Forelimb muscle (tissue), 1 donor: ENCODE measurements at places on chromosomes 3 and 15. TPM values are rescaled to one million over a fixed set of nuclear protein-coding genes. Genes with fewer than 3 reads are reported as not detected.

DNA sequence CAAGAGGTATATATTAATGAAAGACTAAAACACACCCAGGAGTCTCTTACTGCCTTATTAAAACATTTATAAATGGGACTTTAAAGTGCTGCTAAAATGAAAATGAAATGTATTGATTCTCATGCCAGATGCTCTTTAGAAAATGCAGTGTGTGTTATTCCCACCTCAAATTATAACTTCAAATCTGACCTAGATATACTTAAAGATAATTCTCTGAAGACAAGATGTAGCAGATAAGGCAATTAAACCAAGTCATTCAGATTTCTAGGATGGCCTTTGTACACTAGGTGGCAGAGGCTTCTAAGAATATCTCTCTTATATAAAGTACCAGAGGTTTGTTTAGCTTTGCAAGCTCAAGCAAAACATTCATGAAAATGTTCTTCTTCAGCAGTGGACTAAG is 26.9 kb upstream of the GOLGA8B start:
- no peak for DNase-seq

PLXNB1 gene
- polyA plus RNA-seq, result 17.3 TPM

SNX1 gene
- 50.7 TPM for polyA plus RNA-seq

CFAP161 gene
- polyA plus RNA-seq, result 0.37 TPM

GANC gene
- polyA plus RNA-seq, result 14.9 TPM

GOLGA6A gene
- polyA plus RNA-seq, result 0.53 TPM

CPLX3 gene
- polyA plus RNA-seq, result not detected

GRCh38 chr3:9351709-9352126 is 11.1 kb upstream of the THUMPD3 start:
- DNase-seq, result no peak

- no peak for DNase-seq
These were observed 28.4 kb downstream of the IGF1R start for GRCh38 chr15:98676586-98677270.

DNA sequence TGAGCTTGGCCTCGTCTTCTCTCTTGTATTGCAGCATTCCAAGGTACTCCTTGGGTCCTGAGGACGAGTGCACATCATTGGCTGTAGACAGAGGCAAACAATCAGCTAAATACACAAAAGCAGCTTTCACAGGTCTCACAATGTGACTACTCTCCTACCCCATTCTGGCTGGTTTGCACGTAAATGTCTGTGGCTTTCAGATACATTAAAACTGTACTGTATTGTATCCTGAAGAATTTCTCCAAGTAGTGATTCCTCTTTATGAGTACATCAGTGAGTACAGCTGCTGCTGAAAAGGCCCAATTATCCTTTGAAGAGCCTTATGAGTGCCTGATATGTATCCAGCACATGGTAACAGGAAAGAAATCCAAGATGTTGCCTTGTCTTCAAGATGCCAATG is 22.0 kb upstream of the GNB5 start:
- DNase-seq, result no peak

- DNase-seq, result no peak
These were observed 3.4 kb downstream of the TSC22D2 start for GRCh38 chr3:150411546-150411945.

DNA sequence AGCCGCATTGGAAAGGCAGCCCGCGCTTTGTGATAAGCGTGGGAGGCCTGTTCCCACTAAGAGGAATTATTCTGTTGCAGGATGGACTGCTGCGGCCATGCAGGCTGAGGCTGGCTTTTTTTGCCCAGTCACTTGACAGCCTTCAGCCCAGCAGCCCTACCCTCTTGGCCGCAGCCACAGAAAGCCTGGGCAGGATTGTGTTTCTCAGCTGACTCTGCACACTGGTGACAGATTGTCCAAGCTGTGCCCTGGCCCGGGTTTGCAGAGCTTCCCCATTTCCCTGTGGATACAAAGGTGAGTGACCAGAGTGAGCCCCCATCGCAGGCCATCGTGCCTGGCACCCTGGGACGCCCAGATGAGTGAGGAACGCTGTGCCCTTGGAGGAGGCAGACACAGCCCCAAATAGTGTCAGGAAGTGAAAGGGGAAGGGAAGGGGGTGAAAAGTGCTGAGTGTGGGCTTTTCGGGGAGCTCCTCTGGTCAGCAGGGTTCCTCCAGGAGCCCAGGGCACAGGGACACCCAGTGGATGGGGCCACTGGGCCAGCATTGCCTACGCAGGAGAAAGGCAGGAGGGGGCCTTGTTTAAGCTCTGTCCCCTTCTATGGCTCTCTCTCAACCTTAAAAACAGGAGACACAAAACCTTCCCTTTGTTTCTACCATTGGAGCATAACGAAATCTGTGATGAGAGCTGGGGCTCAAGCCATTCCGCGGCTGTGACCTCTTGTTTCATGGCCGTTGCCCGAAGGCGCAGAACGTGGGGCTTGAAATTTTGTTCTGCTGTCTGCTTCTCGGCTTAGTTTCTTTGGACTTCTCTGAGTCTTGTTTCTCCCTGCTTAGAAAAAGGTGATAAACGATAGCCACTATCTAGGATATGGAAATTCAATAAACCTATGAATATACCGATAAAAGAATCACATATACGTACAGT is 91.5 kb upstream of the MEF2A start:
- no peak for DNase-seq

DNA sequence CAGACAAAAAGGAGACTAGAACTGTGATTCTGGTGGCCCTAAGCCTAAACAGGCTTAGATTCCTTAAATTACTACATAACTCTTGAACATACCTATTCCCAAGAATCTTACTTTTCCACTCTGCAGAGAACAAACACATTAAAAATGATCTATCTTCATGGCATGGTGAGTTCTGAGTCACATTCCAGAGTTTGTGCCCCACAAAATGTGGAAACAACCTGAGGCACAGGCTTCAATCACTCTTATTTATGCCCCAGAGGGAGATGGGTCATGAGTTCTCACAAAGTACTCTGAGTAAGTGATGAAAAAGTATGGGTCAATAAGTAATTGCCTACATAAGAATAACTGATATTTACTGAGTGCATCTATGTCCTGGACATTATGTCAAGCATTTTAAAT is 137.5 kb upstream of the SLC2A2 start:
- no peak for DNase-seq

C3orf49 gene
- polyA plus RNA-seq, result 0.22 TPM

GRCh38 chr3:184275961-184276910 is at the start of gene ECE2:
Gene ECE2, plus strand, starts transcription at chr3:184276022. Its CDS starts 132 bp downstream, at chr3:184276154.
- no peak for DNase-seq

GRCh38 chr15:70017801-70018200 is 79.9 kb downstream of the TLE3 start:
- DNase-seq, result no peak

DNA sequence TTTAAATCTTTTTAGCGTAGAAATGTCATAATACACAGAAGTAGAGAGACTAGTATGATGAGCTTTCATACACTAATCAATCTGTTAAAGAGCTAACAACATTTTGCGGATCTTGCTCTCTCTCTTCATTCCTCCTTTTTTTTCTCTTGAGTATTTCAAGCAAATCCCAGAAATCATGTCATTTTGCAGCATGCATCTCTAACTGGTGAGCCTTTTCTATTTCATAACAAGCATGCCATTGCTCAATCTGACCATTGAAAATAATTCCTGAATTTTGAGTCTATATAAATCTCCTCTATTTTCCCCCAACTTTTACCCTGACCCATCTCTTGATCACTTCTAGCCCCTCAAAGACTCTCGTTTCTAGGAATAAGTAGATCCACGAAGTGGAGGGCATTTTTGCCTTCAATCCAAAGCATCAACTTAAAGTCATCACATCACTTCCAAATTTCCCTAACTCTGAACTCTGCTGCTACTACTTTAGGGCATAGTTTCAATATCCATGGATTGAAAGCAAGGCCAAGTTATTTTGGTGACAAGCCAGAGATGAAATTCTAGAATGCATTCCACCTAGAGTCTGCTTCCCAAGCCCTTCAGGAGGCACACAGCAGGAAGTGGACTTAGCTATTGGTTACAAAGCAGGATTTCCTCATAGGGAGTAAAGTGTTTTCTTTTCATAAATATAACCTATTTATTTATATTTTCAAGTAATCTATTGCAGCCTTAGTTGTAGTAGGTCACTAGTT is 253.5 kb upstream of the ZPLD1 start:
- no peak for DNase-seq

ANXA2 gene
- polyA plus RNA-seq, result 362 TPM

- DNase-seq, result no peak
These were observed 21.0 kb downstream of the FAIM start for GRCh38 chr3:138629526-138629925.

DNA sequence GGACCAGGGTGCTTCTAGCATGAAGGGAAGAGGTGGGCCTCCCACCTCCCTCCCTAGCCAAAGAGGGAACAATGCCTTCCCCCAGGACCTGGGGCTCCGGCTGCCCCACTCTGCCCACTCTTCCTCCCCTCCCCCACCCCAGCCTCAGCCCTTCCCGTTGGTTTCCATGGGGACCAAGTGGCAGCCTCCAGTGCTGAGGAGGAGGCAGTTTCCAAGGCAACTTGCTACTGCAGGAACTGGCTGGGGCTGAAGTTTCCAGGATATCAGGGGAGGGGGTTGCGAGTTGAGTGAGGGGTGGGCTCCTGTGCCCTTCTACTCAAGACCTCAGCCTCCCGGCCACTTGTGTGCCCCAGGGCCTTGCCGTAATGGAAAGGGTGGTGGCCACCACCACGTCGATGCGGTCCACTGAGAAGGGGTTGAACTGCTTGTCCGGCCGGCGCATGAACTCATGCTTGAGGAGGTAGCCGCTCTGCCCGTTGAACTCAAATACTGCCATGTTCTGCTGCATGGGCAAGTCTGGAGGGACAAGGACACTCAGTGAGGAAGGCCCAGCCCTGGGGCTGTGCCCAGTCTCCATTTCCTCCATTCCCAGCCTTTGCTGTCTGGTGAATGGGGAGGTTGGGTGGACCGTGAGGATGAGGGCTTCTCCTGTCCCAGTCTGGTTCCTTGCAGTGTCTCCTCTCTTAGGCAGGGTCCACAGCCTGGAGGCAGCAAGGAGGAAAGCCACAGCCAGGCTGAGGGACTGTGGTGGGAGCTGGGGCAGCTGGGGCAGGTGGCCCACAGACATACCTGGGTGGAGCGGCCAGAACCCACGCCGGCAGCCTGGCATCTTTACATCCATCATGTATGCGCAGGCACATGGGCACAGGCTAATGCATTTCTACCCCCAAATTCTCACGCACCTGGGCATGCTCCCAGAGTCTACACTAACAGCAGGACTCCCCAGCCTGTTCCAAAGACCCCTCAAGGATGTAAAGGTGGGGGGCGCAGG is 11.3 kb upstream of the ANKRD63 start:
- DNase-seq, result no peak

DNA sequence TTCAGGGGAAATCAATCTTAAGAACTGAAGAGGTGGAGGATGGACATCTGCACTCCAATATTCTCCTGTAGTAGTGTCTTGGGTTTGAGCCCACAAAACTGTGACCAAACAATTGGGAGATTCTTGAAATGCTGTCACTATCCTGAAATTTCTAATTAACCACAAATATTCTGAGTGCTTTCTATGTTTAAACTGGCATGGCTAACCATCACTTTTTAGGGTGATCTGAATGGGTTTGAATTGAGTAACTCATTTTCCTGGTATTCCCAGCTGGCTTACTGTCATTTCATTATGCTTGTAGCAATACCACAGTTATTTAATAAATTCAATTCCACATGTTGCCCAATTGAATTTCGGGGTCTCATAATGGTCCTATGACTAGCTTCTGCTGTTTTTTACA is 216.9 kb upstream of the DCBLD2 start:
- no peak for DNase-seq

SPINT1 gene
- polyA plus RNA-seq, result 0.49 TPM

HIGD2B gene
- polyA plus RNA-seq, result not detected

- no peak for DNase-seq
These were observed 5.3 kb upstream of the GCSAM start for GRCh38 chr3:112138219-112138969.

ITIH3 gene
- 1.2 TPM for polyA plus RNA-seq

DNA sequence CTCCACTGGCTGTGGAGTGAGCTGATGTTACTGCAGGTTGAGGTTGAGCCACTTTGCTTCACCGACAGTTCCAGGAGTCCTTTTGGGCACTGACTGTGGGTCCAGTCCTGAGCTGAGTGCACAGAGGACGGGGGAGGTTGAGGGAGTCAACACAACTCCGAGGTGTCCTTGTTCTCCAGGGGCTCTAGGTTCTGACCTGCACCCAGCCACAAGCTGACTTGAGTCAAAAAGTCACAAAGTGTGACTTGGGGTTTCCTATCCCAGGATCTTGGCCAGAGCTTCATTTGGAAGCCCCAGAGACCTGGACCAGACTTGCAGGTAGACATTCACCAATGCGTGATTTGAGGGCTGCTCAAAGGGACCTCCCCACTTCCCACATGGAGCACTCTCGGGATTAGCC is 95.0 kb downstream of the FAM43A start:
- DNase-seq, result no peak

SLC22A13 gene
- 0.24 TPM for polyA plus RNA-seq

ACTR8 gene
- polyA plus RNA-seq, result 24.6 TPM

DNA sequence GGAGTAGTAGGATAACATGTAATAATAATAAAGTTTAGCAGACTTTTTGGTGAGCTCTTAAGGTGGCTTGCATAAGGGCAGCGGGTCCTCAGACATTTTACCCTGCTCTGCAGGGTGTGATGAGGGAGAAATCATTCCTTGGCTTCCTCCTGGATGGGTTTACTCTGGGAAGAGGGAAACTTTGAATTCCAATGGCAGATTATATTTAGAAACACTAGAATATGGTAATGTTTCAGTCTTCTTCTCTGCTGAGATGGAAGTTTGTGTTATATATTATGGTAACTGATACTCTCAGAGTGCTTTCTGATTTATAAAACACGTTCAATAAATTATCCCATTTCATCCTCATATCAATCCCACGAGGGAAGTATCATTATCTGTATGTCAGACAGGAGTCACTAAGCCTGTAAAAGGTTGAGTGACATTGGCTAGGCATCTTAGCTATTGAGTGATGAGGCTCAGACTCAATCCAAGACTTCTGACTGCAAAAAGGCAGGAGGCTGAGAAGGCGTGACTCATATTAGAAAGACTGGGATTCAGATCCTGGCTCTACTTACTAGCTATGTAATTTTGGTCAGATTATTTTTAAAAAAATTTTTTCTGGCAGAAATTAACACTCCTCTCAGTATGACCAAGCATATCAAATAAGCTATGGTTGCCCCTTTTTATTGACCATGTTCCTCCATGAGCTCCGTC is 19.3 kb downstream of the PDIA5 start:
- DNase-seq, result no peak

- no peak for DNase-seq
These were observed 59.4 kb downstream of the SETMAR start for GRCh38 chr3:4362523-4362922.

PARP3 gene
- 5.5 TPM for polyA plus RNA-seq

DNA sequence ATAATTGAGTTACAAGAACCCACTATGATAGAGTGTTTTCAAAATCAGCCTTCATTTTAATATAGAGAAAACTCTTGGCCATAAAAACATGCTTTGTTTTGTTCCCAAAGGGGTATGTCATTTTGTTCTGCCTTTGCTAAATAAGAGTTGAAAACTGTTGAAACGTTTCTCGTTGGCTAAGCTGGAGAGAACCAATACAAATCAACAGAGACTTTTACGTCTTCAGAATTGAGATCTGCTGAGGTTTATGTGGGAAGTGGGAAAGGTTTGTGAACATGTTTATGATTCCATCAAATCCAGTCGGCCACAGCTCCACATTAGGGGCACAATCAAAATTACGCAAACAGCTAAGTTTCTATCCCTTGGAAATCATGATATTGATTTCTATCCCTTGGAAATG is 102.0 kb downstream of the IGF2BP2 start:
- no peak for DNase-seq
